ENCODE measurements at places on chromosomes 16 and 17.
A peak's percentile ranks its signal among the peaks of the same experiment; 100 is the strongest.

DNA sequence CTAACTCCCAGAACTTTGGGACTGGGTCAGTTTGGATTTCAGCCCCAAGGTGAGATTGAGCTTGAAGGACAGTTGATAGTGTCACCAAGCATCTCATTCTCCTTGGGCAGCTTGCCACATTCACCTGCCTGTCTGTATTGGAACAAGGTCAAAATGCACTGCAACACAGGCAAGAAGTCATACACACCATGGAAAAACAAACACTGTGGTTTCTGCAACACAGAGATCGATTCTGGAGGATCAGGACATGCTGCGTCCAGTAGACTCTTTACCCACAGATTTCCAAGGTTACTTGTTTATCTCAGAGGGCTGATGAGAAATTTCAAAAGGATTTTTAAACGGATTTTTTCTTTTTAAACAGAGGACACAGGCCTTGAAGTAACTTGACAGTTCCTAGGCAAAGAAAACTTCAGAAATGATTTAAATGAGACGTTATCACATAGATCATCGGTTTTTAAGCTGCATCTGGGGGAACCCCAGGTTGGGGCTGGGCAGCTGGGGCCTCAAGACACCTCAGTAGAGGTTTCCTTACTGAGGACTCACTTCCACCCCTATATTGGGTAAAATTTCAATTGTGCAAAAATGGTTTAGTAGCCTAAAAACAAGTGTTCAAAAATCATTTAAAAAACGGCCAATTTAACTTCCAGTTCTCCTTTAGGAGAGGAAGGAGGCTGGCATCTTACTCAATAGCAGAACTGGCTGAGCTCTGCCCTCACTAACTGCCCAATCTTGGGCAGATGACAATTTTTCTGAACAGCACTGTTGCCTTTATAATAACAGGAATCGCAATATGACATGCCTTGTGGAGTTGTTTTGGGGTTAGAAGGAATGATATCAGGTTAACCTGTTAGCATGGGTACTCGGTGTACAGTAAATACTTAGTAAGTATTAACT is 299.3 kb downstream of the XYLT1 start:
- no peak for DNase-seq

- no peak for DNase-seq
Observed at GRCh38 chr16:23753908-23754593, 775 bp upstream of the CHP2 start.

GRCh38 chr16:4957420-4957719 is 760 bp upstream of the SEC14L5 start:
- DNase-seq = no peak

- no peak for DNase-seq
Observed at GRCh38 chr17:75625813-75626486, 7.3 kb upstream of the SMIM5 start.

DNA sequence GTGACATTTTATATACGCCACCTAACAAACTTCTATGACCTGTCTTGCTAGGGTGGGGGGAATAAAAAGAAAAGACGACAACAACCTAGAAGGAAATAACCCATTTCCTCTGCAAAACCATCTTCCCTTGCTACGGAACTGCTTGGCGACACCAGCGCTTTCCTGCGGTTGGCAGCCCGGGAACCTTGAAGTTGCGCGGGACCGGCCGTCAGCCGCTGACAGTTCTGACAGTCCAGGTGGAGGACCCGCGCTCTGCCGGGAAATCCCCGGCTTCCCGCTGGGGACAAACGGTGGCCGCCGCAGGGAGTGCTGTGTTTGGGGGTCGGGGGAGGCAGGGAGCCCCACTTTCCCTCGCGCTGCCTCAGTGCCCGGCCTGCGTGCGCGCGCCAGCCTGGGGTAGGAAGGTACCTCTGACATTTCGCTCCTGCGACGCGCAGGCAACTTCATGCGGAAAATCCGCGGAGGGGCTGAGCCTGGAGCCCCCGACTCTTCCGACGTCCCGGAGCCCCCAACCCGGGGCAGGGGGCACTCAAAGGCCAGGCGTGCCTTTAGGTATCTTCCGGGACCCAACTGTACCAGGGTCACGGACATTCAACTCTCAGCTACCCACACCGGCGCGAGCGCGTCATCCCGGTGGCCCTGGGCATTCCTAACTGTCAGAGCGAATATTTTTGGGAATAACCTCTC is 516 bp downstream of the SLC16A6 start:
- no peak for DNase-seq

DNA sequence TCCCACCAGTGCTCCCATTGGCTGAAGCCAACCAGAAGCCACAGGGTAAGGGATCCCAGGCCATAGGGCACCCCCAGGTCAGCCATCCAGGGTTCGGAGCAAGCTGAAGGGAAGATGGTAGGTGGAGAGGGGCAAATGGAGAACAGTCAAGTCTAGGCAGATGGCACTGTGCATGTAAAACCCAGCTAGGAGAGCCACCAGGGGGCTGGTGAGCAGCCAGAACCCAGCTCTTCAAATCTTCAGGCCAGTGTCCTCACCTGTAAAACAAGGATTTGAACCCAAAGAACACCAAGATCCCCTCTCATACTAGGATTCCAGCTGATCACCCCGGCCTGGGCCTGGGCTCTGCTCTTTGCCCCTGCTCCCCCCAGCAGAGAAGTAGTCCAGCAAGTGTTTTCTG is 43.5 kb downstream of the GINS3 start:
- no peak for DNase-seq

GRCh38 chr17:36703860-36704266 is 102.5 kb downstream of the MRM1 start:
- DNase-seq = no peak

DNA sequence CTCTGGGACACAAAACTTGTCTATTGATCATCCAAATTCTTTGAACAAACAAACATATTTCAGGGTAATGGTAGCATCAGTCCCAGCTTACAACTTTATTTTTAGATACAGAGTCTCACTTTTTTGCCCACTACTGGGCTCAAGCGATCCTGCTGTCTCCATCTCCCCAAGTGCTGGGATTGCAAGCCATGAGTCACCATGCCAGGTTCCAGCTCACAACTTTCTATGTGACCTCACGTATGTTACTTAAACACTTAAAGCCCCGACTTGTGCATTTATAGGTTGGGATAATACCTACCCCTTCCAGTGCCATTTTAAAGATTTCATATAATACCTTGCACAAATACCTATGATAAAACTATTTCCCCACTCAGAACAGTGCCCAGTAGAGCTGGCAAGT is 42.0 kb upstream of the KSR1 start:
- DNase-seq = no peak

DNA sequence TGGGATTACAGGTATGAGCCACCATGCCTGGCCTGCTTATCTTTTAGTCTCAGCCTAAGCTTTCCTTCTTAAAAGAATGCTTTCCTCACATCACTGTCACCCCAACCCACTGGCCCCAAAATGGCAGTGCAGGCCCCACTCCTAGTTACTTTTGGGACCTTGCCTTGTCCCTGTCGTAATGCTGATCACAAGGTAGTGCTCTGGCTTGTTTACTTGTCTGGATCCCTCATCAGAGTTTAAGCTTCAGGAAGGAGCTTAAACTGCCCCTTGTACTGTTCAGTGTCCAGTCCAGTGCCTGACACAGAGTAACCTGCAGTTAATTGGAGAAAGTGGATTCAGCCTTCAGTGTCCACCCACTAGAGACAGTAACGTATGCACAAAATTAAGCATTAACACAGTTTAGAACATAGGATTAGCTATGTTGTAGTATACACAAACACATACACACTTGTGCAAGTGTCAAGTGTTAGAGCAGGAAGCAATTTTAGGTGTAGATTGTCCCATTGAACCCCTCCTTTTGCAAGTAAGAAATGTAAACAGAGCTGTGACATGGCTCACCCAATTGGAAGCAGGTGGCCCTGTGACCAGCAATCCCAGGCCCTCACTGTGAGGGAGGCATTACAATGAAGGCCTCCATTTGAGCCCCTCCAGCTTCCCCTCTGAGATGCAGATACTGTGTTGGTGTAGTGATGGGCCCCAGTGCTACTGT is 44.2 kb downstream of the LDHD start:
- DNase-seq = no peak

DNA sequence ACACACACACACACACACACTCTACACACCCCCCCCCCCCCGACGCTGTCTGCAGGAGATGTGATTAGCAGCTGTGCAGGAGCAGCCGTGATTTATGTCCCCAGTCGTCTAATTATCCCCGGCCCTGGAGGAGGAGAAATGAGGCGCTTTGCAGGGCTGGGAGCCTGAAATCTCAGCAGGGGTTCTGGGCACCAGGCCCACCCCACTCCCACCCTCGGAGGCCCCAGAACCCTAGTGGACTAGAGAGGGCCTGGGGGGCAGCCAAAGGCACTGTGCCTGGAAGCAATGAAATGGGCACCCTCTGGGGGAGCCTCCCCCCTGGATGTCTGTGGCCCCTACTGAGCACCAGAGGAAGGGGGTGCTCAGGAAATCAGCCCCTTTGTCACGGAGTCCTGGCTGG is 134.2 kb upstream of the CIBAR2 start:
- DNase-seq = no peak

DNA sequence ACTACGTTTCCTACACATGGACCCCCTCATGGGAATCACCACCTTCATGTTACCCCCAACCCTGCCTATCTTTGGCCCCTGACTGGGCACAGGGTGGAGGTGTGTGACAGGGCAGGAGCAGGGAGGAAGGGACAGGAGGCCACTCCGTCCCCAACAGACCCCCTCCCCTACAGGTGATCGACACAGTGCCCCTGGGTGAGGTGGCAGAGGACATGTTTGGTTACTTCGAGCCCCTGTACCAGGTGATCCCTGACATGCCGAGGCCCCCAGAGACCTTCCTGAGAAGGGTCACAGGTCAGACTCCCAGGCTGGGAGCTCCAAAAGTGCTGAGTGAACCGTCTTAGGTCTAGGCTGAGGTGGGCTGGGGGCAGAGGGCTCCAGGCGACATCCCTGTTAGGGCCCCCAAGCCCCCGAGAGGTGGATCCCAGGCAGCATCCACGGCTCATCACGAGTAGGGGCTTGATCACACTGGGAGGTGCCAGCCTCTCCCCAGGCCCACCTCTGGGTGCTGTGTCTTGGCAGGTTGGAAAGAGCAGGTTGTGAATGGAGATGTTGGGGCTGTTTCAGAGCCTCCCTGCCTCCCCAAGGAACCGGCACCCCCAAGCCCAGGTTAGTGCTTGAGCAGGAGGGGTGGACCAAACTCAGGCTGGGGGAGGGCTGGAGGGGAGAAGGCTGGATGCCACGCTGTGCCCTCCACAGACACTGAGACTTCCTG is 1.5 kb downstream of the ACBD4 start:
- no peak for DNase-seq

- no peak for DNase-seq
Observed at GRCh38 chr17:44283344-44284023, 15.5 kb upstream of the SLC4A1 start.

GRCh38 chr17:46072998-46073397 is 73.9 kb downstream of the STH start:
- peak; percentile 92 for DNase-seq

DNA sequence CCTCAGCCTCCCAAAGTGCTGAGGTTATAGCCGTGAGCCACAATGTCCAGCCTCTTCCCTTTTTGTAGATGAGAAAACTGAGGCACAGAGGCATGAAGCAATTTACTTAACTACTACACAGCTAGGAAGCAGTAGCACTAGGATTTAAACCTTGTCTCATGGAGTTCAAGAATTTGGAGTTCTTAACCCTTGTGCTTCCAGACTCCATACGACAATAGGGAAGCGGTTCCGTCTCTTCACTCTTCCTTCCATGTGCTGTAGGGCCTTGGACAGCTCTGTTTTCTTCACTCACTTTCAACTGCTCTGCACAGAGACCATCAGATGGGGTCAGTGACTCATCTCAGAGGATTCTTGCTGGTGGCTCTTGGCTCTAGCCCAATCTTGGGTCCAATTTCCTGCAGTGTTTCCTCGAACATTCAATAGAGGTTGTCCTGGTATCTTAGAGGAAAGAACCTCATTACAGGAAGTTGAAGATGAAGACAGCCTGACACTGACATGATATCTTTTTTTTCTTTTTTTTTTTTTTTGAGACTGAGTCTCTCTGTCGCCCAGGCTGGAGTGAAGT is 19.3 kb downstream of the ITGAL start:
- peak; percentile 77 for DNase-seq

GRCh38 chr16:28098171-28098958 is 34.9 kb upstream of the GSG1L start:
- DNase-seq = no peak

DNA sequence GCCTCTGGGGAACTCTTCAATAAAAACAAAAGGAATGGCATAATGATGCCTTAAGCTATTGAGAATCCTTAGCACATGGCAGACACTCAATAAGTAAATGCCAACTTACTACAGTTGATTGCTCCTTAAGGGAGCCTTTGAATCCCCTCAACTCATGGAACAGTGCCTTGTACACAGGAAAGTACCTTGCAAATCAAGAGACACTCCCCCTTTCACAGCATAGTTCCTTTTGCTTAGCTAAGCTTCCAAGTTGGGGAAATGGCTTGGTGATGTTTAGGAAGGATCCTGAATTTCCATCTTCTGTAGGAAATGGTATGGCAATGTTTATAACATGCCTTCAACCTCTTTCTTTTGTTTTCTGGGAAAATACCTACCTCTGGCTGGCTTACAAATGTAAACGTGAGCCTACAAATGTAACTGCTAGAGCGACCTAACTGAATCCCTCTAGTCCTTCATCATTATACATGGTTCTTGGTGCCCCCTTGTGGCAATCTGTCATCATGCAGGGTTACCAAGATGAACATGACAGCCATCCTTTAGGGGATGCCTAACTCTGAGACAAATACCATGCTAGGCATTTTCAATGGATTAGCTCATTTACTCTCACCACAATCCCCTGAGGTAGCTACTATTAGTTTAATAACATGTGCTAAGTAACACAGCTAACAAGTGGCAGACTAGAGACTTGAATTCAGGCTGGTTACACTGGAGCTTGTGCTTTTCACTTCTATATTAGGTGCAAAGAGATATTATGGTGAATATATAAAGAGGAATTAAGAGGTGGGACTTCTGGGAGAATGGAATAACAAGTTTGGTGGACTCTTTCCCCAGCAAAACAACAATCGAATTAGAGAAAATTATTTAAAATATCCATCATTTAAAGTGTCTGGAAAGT is 65.0 kb downstream of the MMD start:
- DNase-seq = peak; percentile 62

DNA sequence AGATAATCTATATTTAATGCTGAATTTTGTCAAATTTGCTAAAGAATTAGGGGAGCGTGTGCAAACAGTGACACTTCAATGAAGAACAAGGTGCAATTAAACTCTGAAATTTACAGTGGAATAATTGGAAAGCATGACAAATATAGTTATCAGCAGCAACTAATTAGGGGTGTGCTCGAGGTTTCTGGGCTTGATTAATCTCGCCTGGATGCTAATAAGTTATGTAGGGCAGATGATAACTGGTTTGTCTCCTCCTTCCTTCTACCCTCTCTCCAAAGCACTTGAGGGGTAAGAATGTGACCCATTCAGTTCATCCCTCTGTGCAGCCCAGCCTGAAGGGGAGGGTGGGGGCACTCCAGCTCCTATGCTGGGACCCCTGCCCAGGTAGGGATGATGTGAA is 21.9 kb downstream of the MRM1 start:
- DNase-seq = no peak

DNA sequence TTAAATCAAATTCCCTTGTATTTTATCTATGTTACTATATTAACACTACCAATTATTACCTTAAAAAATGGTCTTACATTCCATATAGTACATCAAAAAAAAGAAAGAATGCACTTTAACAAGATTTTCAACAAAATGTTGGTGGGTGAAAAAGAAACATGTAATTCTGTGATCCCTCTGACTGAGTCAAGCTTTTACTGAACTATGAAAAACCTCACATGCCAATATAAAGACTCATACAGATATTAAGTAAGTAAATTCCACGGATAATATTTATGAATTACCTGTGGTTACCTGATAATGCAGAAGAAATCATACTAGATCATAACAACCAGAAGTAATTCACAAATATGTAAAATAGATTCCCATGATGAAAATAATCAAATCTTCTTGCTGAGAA is 12.4 kb downstream of the COIL start:
- peak; percentile 25 for DNase-seq

GRCh38 chr17:8794636-8795035 is 4.5 kb downstream of the MFSD6L start:
- no peak for DNase-seq

All from AG10803 (cell line).